ENCODE measurements at places on chromosomes 3 and 15.

- DNase-seq: no peak
Observed at GRCh38 chr3:41519746-41520145, 320.4 kb downstream of the CTNNB1 start.

DNA sequence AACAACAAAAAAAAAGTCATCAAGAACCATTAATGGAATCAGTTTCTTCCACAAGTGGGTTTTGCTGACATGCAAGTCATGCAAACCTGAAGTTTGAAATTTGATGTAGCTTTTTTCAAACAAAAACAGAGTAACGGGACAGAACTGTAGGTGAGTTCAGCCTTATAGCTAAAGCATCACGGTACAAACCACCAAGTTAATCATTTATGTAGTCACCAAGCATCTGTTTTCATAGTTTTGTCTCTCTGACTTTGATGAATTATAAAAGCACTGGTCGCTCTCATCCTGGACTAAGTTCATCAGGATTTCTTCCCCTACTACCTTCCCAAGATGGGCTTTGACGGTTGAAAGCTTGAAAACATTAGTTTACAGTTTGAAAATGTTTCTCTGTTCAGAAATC, 117.0 kb upstream of the SAMMSON start:
- no peak for DNase-seq

DNA sequence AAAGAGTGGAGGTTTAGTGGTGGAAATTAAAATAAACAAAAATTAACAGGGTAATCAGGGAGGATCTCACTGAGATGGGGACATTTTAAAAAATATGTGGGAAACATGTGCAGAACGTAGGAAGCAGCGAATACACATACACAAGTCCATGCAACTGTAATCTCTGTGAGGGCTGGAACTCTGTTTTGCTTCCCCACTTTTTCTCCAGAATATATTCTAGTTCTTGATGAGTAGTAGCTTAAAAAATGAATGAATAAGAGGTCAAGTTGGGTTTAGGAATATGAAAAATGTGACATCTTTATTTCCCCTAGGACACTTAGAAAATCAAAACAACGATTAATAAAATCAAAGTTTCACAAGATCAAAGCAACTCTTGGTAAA, 312.2 kb upstream of the ZNF717 start:
- DNase-seq: no peak

DNA sequence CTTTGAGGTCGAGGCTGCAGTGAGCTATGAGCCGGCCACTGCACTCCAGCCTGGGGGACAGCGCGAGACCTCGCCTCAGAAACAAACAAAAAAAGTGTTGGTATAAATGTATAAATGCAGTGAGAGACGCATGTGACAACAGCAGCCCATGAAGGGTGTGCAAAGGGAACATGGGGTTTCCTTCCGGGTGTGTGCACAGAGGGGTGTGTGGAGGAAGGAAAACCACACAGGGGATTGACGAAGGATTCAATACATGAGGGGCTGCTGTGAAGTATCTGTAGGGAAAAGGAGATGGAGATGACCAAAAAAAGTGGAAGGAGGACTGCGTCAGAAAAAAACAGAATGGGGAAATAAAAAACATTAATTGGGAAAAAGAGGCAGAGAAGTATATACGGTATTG, 1.1 kb downstream of the MTFMT start:
- DNase-seq: no peak

GRCh38 chr3:129778871-129779270, 114.6 kb downstream of the TMCC1 start:
- DNase-seq: no peak
